ENCODE measurements at places on chromosomes 4 and X. TPM values are rescaled to one million over a fixed set of nuclear protein-coding genes. Genes with fewer than 3 reads are reported as not detected.

- DNase-seq: no peak
These were observed 627 bp downstream of the CDKN2AIP start for GRCh38 chr4:183445097-183445428.

DNA sequence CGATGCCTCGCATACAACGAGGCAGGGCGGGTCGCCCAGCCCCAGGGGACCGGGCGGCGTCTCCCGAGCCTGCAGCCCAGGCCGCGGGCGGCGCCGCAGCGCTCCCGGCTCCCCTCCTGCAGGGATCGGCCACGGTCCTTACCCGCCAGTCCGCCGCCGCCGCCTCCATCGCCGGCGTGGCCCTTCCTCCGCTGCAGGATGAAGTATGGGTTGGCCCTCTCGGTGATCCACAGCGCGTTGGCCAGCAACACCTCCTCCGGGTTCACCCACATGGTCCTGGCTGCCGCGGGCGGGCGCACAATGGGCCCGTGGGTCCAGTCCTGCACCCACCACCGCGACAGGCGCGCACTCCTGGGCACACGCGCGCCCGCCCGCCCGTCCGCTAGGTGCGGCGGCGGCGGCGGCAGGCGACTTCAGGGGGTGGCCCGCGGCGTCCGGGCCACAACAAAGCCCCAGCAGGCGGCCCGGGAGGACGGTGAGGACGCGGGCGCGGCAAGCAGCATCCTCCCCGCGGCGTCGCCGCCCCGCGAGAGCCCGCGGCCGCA, 339 bp downstream of the TBC1D9 start:
- peak; percentile 54 for DNase-seq

- DNase-seq: no peak
These were observed 131.8 kb downstream of the GLRA3 start for GRCh38 chr4:174697202-174697601.

GRCh38 chr4:114028071-114028470, 48.6 kb upstream of the ARSJ start:
- DNase-seq: no peak

- DNase-seq: no peak
These were observed 262.1 kb upstream of the NR3C2 start for GRCh38 chr4:148704291-148704690.

DNA sequence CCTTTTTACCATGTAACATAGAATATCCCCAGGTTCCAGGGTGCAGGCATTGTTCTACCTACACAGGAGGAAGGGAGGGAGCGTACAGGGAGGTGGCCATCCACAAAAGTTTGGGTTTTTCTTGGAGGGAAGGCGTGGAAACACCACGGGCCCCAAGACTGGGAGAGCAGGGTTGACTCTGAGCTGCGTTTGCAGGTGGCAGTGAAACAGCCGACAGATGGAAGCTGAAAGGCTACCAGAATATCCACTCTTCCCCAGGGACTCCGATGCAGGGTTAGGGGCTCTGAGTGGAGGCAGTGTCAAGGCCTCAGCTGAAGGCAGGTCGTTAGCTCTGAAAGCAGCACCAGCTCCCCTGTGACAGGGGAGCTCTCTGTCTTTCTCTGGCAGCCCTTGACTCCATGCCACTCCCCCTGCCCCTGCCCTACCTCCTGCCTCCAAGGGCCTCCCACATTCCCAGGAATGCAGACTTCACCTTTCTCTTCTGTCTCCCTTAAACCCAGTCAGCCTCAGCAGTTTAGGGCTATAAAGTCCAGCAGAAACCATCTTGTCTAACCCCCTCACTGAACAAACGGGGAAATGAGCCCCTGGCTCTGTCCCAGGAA, 14.0 kb upstream of the GLOD5 start:
- DNase-seq: no peak

The NUDT11 gene
- 21.1 TPM for total RNA-seq

GRCh38 chr4:1246111-1246881, 2.6 kb downstream of the CTBP1 start:
- DNase-seq: peak; percentile 18

The ENPP6 gene
- not detected for total RNA-seq

Data from uterus (tissue), 4 donors.